H4 (cell line): ENCODE measurements at places on chromosomes 6 and 20. TPM values are rescaled to one million over a fixed set of nuclear protein-coding genes. Genes with fewer than 3 reads are reported as not detected.

- DNase-seq = peak; percentile 11
Measured at GRCh38 chr6:127582777-127583462, 5.9 kb downstream of the C6orf58 start.

- no peak for DNase-seq
Measured at GRCh38 chr20:22423190-22423832, 161.1 kb downstream of the FOXA2 start.

- DNase-seq = no peak
Measured at GRCh38 chr6:31227143-31227542, 44.7 kb downstream of the HLA-C start.

GRCh38 chr6:151071295-151071694 is 168.5 kb upstream of the AKAP12 start:
- peak; percentile 54 for DNase-seq

- no peak for DNase-seq
Measured at GRCh38 chr6:129015721-129016120, 132.8 kb downstream of the LAMA2 start.

DNA sequence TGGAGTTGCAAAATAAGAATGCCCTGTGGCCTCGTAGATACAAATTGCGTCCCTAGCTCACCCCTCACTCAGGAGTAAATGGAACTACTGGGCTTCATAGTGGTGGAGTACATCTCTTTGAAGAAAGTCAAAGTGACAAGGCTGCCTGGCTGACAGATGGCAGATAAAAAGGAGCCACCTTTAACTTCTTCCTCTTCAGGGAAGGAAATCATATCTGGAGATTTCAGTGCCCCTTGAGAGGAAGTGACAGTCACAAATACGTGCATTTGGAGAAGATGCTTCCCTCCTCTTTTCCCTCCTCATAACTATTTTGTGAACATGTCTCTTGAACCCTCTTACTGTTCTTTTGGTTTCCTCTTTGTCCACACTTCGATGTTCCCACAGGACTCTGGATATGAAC is 43.2 kb downstream of the PPP1R3G start:
- no peak for DNase-seq

- DNase-seq = no peak
Measured at GRCh38 chr6:5850848-5851255, 155.9 kb downstream of the NRN1 start.

Gene MICB
- 12.2 and 14.5 TPM in 2 replicates for total RNA-seq

Gene HLA-DPA1
- 5.2 and 5.4 TPM in 2 replicates for total RNA-seq

Gene RNGTT
- 16.1 and 18.2 TPM in 2 replicates for total RNA-seq

Gene HLA-DRB5
- not detected in 2 replicates for total RNA-seq

Gene FAM135A
- total RNA-seq = 15.3 and 17.5 TPM in 2 replicates

Gene TFAP2B
- total RNA-seq = not detected in 2 replicates

Gene SMOC2
- 0.08 and 0.66 TPM in 2 replicates for total RNA-seq
